ENCODE measurements at places on chromosomes 11 and 22.

DNA sequence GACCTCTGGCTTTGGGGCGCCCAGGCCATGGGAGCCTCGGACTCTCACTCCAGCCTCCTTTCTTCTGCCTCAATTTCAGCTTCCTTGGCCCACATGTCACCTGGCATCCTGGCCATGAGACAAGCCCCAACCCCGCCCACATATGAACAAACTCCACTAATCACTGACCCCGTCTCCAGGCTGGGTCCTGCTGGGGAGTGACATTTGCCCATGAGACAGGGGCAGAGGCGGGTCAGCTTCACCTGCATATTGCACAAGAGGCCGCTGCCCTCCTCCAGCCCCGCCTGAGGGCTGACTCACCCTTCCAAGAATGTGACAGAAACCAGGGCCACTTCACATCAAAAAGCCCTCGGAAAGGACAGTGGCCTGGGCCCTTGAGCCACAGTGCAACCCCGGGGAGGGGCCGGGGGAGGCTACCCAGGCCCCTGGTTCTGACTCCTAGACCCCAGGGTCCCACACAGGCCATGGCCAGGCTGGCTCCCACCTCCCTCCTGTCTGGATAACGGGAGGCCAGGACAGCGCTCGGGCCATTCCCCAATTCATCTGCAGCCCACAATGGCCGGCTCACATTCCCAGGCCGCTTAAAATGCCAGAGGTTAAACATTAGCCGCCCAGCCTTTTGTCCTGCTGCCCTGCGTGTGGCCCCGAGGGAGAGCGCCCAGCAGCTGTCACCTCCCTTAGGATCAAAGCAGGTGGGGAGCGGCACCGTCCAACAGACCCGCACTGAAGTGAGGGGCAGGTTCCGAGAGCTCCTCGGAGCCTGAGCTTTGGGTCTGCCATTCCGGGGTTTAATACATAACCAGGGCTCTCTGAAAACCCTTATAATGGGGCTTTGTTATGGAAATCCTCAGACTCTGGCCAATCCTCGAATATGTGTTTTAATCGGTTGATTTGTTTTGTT, 42.3 kb downstream of the TRMU start:
- DNase-seq: peak; percentile 88
- peaks cover 49% of the 10 kb centered on the region for H3K36me3 ChIP-seq
- no peak overlapping the region for H3K27ac ChIP-seq
- H3K27me3 ChIP-seq: no peaks in the 10 kb centered on the region
- H3K4me1 ChIP-seq: peaks cover 34% of the 10 kb centered on the region
- H3K4me3 ChIP-seq: no peak overlapping the region

GRCh38 chr11:14212986-14213385, 146.0 kb downstream of the RRAS2 start:
- DNase-seq: no peak
- no peak overlapping the region for H3K4me3 ChIP-seq
- no peaks in the 10 kb centered on the region for H3K4me1 ChIP-seq

GRCh38 chr11:21398195-21398594, 728.8 kb downstream of the NELL1 start:
- no peak overlapping the region for H3K4me3 ChIP-seq
- H3K27me3 ChIP-seq: no peaks in the 10 kb centered on the region
- no peaks in the 10 kb centered on the region for H3K36me3 ChIP-seq
- no peak overlapping the region for H3K27ac ChIP-seq
- no peak for DNase-seq

DNA sequence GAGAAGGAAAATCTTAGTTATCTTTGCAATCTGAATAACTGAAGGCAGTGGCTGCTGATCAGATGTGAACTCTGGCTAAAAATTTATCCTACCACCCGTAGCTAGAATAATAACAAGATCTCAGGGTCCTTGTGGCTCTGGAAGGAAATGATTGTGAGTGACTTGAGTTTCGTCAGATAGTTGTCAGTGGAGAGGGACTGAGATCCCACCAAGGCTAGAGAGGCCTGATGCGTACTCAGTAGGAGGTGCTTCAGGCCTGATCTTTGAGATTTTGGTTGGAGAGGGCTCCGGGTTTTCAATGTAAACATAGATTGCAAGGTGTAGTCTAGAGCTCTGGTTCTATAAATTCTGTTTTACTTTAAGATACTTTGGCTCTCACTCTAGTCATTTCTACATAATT, 1.4 kb downstream of the MADD start:
- H3K36me3 ChIP-seq: peaks cover 26% of the 10 kb centered on the region
- H3K27me3 ChIP-seq: no peaks in the 10 kb centered on the region
- H3K27ac ChIP-seq: no peak overlapping the region
- no peak for DNase-seq
- H3K4me3 ChIP-seq: no peak overlapping the region

- H3K36me3 ChIP-seq: peaks cover 6% of the 10 kb centered on the region
- H3K27ac ChIP-seq: peak within 1 kb of the TSS; percentile 88
- peaks cover 4% of the 10 kb centered on the region for H3K27me3 ChIP-seq
- DNase-seq: peak; percentile 61
Measured at GRCh38 chr22:29306175-29306834, at the start of gene GAS2L1. GAS2L1 (plus strand) TSS chr22:29306650; CDS start chr22:29308106, 1,456 bp downstream.

DNA sequence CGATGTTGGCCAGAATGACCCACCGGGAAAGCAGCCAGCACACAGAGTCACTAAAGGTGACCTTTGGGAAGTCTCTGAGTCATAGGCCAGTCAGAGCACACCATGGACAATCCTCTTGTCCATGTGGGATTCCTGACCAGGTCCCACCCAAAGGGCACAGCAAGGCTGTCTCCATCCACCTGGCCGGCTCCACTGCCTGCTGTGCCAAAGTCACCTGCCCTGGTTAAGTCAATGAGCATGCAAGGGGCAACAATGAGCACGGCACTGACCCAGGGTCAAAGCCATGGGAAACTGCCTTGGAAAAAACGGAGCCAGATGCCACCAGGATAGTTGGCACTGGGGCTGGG, 49.8 kb downstream of the SHANK2 start:
- no peak overlapping the region for H3K27ac ChIP-seq
- H3K36me3 ChIP-seq: no peaks in the 10 kb centered on the region
- H3K4me1 ChIP-seq: peaks cover 6% of the 10 kb centered on the region
- H3K27me3 ChIP-seq: no peaks in the 10 kb centered on the region
- no peak overlapping the region for H3K4me3 ChIP-seq
- no peak for DNase-seq

GRCh38 chr11:2553198-2553597, 108.4 kb downstream of the KCNQ1 start:
- no peak overlapping the region for H3K4me3 ChIP-seq
- H3K4me1 ChIP-seq: no peaks in the 10 kb centered on the region
- no peak for DNase-seq
- H3K27ac ChIP-seq: no peak overlapping the region
- no peaks in the 10 kb centered on the region for H3K27me3 ChIP-seq
- H3K36me3 ChIP-seq: no peaks in the 10 kb centered on the region

Data from neuronal stem cell (in vitro differentiated cells).